Psoas muscle (tissue), 8 donors: ENCODE measurements at places on chromosomes 7 and 10. TPM values are rescaled to one million over a fixed set of nuclear protein-coding genes. Genes with fewer than 3 reads are reported as not detected.

DNA sequence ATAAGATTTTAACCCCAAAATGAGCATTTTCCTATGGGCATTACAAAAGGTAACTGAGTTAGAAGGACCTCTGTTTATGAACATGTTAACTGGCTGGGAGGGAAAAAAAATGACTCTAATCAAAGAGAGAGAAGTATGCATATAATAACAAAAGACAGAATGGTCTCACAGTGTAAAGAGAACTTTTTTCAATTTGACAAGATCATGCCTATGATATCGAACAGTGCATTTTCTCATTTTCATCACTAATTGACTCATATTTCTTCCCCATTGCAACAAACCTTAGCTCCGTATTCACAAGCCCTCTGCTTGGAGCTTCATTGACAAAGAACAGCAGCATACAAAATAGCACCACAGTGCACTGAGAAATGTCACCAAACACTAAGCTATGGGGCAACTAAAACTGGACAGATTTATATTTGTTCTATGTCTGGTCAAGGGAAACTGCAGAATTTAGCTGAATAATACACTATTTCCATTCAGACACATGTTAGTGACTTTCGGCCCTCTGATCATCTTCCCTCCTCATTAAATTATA is 45.6 kb downstream of the SMURF1 start:
- H3K36me3 ChIP-seq, result no peaks in the 10 kb centered on the region
- H3K27ac ChIP-seq, result no peak overlapping the region
- no peaks in the 10 kb centered on the region for H3K27me3 ChIP-seq
- no peak overlapping the region for H3K4me3 ChIP-seq
- DNase-seq, result no peak

GRCh38 chr7:155580367-155580766 is 34.0 kb upstream of the CNPY1 start:
- peaks cover 25% of the 10 kb centered on the region for H3K27me3 ChIP-seq
- no peak overlapping the region for H3K27ac ChIP-seq
- no peaks in the 10 kb centered on the region for H3K4me1 ChIP-seq
- no peak for DNase-seq
- H3K36me3 ChIP-seq, result no peaks in the 10 kb centered on the region
- no peak overlapping the region for H3K4me3 ChIP-seq

DNA sequence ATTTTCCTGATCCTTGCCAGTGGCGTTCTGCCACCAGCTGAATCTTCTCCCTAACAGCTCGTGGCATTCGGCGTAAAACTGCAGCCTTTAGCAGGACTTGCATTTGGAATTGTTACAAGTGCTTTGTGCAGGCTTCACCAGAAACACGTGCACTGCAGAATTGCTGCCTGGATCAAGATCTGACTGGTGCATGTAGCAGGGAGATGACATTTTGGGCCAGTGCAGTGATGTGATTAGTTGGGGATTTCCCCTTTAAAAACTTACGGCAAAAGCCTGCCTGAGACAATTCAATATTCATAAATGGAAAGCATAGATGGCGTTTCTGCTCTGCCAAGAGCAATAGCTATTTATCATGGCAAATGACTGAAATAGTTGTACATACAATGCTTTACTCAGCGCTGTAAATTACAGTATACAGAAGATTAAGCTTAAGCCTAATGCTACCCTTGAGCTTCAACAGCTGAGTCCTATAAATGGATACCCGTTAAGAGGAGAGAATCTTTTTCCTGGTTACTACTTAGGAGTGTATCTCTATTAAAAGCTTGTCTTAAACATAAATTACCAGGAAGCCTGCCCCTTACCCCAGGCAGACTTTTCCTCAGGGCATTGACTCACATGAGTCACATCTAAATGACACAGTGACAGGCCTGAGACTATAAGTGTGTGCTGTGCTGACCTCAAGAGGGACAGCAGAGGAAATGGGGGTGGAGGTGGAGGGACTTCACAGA is 106.3 kb downstream of the ATXN7L1 start:
- H3K36me3 ChIP-seq, result no peaks in the 10 kb centered on the region
- H3K4me1 ChIP-seq, result peaks cover 12% of the 10 kb centered on the region
- H3K27me3 ChIP-seq, result no peaks in the 10 kb centered on the region
- no peak overlapping the region for H3K4me3 ChIP-seq
- no peak for DNase-seq

DNA sequence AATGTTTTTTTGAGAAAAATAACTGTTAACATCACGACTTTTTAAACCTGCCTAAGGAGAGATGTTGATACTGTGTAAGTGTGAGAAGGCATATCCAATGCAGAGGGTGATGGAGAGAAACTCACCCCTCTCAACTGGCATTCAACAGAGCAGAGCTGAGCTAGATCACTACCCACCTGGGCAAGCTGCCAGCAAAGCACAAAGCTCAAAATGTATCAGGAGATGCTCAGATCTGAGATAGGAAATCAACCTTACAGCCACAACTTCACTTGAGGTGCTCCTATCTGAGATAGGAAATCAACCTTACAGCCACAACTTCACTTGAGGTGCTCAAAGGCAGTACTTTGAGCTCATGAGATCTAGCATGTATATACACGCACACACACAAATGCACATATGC is 151.5 kb upstream of the PDE1C start:
- H3K27ac ChIP-seq, result no peak overlapping the region
- DNase-seq, result no peak
- H3K4me3 ChIP-seq, result no peak overlapping the region
- H3K27me3 ChIP-seq, result no peaks in the 10 kb centered on the region
- no peaks in the 10 kb centered on the region for H3K4me1 ChIP-seq
- no peaks in the 10 kb centered on the region for H3K36me3 ChIP-seq

DNA sequence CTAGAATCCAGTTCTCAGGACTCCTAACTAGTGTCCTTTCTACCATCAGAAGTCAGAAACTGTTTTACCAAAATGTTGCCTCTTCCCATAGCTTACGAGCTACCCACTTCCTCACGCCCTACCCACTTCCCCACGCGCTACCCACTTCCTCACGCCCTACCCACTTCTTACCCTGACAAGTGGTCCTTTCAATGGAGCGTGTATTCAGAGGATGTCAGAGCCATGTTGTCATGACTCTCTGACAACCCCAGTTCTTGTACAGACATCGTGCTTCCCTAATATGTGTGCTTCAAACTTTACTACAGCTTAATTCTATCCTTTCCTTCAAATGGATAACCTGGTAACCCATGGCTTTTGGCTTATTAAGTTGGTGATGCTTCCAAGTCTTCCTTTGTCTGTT is 84.8 kb upstream of the PHF14 start:
- H3K4me3 ChIP-seq, result no peak overlapping the region
- no peaks in the 10 kb centered on the region for H3K36me3 ChIP-seq
- H3K27me3 ChIP-seq, result no peaks in the 10 kb centered on the region

GRCh38 chr7:25250386-25250785 is 22.1 kb upstream of the NPVF start:
- H3K27me3 ChIP-seq, result no peaks in the 10 kb centered on the region
- no peaks in the 10 kb centered on the region for H3K4me1 ChIP-seq
- H3K36me3 ChIP-seq, result no peaks in the 10 kb centered on the region
- no peak overlapping the region for H3K27ac ChIP-seq

Gene TUBAL3
- total RNA-seq, result 0.15 TPM

Gene IFIT1B
- total RNA-seq, result not detected
